GM23248 (cell line): ENCODE measurements at places on chromosomes 12 and 14.

GRCh38 chr12:109222496-109222895, 86.6 kb downstream of the FOXN4 start:
- DNase-seq = no peak

- no peak for DNase-seq
These were observed 595.5 kb downstream of the GALC start for GRCh38 chr14:87397499-87397898.

DNA sequence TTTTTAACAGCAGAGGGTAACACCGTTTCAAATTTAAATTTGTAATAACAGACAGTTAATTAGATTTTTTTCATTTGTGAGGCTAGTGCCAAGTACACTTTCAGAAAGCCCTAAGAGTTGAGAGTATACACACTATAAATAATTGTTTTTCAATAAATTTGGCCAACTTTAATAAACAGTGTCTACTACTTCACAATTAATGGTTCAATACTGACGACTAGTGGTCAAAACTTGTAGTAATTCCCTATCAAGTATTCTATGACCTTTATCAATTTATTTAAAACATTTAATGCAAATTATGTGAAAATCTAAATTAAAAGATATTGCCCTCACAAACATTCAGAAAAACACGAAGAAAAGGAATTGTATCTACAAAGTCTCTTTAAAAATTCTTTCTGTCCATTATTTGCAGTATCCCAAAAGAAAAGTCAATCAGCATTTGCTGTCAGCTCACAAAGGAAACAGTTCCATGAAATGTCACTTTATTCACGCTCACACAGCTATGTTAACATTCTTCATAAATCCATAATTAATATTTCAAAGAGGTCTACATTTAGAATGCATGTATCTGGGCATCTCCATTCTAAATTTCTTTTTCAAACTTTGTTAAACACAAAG, 91.2 kb downstream of the CEP128 start:
- DNase-seq = peak; percentile 50

- no peak for DNase-seq
These were observed 81.2 kb downstream of the ANO4 start for GRCh38 chr12:100875771-100876170.

DNA sequence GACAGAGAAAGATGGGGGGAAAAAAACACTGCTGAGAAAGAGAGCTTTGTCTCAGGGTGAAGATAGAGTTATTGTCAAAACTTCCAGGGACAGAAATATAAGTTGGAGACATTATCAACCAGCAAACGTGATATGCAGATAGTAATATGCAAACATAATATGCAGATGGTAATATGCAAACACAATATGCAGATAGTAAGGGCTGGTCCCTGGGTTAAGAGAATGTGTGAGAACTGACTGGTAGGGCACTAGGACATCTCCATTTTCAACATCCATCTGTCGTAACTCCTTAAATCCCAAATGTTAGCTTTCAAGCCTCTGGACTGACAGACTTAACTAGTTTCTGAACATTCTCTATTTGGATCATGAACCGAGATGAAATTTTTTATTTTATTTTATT, 32.2 kb downstream of the SNRPF start:
- DNase-seq = no peak

DNA sequence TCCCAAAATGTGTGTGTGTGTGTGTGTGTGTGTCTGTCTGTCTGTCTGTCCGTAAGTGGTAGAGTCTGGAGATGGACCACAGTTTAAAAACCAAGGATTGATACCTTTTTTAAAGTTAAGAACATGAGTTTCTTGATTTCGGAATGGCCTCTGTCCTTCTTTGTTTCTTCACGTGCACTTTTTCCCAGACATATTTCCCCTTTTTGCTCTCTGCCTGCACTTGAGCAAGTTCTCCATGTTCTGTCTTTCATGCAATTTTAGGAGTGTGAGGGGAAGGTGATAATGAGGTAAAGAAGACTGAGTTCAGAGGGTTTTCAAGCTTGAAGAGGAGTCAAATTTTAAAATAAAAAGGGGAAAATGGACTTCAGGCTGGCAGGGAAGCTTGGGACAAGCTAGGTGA, 12.7 kb downstream of the OLR1 start:
- DNase-seq = no peak

DNA sequence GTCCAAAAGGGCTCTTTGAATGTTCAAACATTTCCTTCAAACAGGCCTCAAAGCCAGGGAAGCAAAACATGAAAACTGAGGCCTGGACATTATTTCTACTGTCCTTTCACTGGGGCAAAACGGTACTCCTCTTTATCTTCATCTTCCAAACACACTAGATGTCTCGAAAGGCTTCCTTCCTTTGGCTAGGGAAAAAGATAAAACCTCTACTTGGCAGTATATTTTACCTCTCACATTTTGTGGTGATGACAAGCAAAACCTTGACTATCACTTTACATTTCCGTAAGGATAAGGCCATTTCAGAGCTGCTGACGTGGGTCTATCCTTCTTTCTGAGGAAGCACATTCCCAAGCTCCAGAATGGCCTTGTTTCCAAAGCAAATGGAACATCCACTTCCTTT, 9.9 kb downstream of the STAB2 start:
- no peak for DNase-seq

DNA sequence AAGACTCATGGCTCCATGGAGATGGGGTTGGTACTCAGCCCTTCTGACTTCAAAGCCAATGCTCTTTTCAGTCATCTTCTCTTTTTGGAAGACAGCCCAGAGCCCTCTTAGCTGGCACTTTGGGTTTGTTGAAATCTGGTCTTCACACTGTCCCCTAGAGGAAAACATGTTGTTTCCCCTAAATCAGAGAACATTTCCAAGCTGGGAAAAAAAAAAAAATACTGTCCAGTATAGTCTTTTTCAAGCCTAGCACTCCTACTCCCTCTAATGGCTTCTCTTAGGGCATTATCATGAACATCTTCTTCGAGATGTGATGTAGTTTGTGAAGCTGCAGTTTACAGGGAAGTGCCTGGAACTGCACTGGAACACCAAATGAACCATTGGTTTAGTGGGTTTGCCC, 3.0 kb upstream of the ZC3H14 start:
- DNase-seq = peak; percentile 78

- no peak for DNase-seq
These were observed 30.6 kb downstream of the RIN3 start for GRCh38 chr14:92544051-92544720.

- DNase-seq = peak; percentile 19
These were observed 56.5 kb upstream of the CFL2 start for GRCh38 chr14:34770901-34771300.

DNA sequence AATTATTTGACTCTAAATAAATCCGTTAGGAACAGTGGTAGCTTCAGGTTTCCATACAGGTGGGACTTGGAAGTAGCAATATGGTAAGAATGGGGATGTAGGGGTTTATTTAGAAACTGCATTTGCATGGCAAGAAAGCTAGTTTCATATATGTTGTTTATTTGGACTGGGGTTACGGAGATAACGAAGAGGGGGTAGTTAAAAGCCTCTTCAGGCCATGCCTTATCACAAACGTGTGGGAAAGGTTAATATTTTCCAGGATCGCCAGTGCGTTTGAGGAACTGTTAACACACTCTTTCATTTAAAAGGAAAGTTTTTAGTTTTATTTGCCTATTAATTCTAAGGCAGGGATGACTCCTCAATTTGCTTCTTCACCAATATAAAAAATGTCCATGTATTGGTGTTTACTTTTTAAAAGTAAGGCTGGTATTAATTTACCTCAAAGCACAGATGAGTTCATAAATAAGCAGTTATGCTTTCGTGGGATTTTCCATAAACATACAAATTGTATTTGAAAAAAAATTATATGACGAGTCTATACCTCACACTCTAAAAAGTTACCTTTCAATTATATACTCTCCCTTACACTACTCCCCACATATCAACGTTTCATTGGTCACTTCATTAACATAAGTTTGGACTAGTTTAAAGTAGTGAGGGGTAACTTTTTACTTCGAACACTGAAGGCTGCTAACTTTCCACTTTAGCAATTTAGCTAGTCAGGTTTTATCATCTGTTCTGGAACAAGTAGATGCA, 814 bp downstream of the RAB2B start:
- DNase-seq = no peak

DNA sequence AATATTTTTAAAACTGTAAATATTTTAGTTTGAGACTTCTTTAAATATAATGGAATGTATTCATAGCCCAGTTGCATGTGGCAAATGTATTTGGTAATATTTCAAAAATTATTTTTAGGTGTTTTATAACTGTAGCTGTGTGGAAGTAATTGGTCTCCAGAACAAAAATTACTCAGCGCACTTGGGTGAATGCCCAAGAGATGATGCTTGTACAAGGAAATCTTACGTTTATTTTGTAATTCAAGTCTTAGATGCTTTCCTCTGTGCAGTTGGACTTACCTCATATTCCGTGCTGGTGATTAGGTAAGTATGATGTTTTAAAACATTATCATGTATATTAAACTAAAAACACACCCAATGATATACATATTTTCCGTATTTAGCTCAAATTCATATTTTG, 76.7 kb upstream of the SLCO1B1 start:
- peak; percentile 3 for DNase-seq

DNA sequence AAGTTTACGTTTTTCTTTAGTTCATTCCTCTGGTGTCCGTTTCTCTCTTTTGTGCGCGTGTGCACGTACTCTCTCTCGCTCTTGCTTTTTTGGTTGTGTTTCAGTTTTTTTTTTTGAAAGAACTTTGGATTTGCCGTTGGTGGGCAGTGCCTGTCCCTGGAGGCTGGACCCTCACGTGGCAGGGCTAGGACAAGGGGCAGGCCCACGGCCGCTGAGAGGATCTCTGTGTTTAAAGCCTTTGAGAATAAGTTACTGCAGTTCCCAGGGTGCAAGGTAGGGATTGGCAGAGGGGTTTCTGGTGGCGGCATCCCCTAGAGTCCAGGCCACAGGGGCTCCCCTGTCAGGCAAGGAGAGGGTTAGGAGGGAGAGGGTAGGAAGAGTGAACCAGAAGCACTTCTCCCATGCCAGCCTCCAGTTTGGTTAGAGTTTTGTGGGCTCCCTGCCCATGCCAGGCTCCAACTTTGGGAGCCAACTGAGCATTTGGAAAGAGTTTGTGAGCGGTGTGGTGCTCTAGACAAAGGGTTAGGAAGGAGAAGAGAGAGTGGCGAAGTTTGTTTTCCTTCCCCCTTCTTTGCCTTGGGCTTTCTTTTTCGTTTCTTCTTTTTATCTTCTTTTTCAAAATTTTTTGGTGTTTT, 30.5 kb downstream of the ZFHX2 start:
- DNase-seq = no peak

GRCh38 chr14:87312169-87312893, 680.7 kb downstream of the GALC start:
- no peak for DNase-seq

DNA sequence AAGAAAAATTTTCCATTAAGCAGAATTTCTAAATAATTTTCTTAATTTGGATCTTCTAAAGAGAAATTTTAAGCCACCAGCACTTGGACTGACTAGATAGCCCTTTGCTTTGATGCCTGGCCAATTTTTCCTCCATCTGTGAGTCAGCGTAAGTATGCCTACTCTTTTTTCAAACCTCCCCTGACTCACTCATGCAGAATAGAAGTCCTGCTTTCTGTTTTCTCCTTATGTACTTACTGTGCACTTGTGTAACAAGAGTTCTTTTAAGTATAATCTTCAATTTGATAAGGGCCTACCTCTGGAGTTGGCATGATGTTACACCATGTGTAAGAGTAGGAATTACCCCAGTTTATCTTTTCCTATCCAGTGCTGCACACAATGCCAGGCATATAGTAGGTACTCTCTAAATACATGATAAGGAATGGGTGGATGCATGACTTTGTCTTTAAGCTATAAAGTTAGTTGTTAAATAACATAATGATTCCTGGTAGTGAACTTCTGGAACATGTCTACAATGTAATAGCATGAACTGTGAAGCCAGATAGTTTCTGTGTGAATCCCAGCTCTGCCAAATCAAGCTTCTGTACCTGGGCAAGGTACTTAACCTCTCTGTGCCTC, 329.6 kb downstream of the TMTC2 start:
- peak; percentile 96 for DNase-seq

DNA sequence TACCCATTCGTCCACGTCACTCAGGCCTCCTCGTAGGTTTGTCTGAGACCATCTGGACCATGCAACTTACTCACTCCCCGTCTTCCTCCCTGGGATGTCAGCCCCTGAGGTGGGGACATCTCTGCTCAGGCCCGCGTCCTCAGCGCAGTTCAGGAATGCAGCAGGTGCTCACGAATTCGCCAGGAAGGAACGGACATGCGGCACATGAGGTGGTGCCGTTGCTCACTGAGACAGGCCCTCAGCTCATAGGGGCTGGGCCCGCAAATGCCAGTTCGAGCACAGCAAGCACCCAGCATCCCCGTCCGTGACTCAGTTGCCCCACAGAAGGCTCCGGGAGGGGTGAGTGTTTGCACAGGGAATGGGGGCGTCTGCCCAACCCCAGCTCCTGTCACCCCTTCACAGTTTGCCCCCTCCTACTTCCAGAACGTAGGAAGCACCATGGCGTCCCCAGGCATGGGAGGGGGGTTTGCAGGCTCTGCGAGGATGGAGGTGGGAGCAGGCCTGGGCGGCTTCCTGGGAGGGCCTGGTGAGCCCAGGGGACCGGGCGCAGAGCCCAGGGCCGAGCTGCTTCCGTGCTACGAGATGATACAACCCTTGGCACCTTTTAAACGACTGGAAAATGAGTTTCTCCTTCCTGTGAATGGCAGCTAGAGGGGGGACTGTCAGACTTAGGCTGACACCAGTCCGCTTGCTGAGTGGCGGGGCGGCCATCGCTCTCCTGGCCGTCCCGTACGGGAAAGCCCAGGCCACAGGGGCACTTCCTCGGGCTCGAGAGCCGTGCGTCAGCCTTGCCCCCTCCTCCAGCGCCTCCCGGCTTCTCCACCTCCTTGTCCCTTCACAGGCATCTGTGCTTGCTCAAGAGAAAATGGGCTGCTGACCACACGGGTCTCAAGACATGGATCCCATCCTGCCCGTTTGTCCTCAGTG, 6.9 kb downstream of the GALNT9 start:
- no peak for DNase-seq

DNA sequence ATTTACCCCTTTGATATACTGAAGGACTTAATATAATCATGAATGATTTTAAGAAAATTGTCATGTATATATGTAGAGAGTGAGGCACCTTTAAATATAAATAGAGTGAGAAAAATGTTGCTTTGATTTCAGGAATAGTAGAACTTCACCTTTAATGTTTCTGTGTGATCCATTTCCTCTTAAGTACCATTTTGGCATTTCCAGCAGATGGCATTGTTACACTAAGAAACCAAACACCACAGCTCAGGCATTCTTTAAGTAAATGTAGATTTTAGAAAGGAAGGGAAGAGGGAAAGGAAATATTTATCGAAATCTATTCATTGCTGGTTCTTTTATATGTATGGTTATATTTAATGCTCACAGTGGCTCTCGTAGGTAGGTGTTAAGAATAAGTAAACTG, 556.7 kb upstream of the FBXO33 start:
- peak; percentile 43 for DNase-seq

GRCh38 chr12:113980537-113981337, 14.6 kb upstream of the RBM19 start:
- DNase-seq = peak; percentile 87
